Hematopoietic multipotent progenitor cell treated with erythropoietin and hydrocortisone succinate and interleukin-3 and kit ligand, for 6 days (in vitro differentiated cells): ENCODE measurements at places on chromosomes 16 and 17.

- no peak for DNase-seq
These were observed 218.0 kb downstream of the NTN1 start for GRCh38 chr17:9239246-9239792.

DNA sequence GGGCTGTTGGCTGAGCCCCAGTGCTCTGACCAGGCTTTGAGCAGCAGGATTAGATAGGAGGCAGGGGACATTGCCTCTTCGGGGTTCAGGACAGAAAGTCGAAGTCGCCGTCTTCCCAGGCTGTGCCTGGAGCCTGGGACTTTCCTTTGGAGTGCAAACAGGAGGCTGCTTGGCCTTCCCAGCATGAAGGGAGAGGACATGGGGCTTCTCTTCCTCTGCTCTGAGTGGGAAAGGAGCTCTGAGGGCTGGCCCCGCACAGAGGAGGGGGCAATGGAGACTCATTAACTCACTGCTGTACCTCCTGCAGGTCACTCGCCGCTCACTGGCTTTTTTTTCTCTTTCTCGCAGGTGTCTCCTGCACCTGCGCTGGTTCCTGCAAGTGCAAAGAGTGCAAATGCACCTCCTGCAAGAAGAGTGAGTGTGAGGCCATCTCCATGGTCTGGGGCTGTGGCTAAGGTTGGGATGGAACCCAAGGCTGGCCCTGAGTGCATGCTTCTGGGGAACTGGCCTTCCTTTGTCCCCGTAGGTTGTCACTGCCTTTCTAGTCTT is 642 bp downstream of the MT1F start:
- DNase-seq = no peak

- DNase-seq = no peak
These were observed 121.6 kb upstream of the HS3ST4 start for GRCh38 chr16:25570131-25570530.

DNA sequence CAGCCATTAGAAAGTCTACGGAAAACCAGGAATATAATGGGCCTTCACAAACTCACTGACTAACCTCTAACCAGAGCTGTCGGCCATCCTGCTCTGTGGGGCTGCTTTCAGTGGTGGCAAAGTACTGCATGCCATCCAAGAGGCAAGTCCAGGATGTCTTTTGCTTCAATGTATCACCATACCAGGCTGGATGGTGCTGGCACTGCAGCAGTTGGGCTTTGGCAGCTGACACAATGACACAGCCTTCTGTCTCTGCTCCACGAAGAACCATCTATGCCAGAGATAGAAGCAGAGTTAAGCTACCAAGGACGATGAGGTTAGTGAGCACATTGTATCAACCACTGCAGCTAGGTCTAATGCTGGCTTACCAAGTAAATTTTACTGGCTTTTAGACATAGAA is 9.7 kb upstream of the RSKR start:
- DNase-seq = no peak

GRCh38 chr16:20308266-20308665 is 19.0 kb downstream of the GP2 start:
- no peak for DNase-seq

GRCh38 chr17:65994679-65995078 is 197.3 kb downstream of the CEP112 start:
- no peak for DNase-seq

- no peak for DNase-seq
These were observed 22.9 kb downstream of the CHCT1 start for GRCh38 chr17:60445144-60445543.

DNA sequence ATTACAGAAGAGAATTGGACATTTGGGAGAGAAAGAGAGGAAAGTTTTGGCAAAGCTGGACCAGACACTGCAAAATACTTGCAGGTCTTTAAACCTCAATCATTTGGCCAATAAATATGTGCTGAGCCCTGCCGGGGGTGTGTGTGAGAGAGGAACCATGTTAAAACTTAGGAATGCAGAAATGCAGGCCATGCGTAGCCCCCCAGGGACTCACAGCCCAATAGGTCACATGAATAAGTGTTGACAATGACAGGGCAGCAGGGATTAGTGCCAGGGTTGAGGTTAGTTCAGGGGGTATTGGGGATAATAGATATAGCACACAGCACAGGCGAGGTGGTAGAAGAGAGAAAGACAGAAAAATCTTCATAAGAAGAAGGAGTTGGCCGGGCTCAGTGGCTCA is 113.3 kb upstream of the ADAMTS18 start:
- no peak for DNase-seq

DNA sequence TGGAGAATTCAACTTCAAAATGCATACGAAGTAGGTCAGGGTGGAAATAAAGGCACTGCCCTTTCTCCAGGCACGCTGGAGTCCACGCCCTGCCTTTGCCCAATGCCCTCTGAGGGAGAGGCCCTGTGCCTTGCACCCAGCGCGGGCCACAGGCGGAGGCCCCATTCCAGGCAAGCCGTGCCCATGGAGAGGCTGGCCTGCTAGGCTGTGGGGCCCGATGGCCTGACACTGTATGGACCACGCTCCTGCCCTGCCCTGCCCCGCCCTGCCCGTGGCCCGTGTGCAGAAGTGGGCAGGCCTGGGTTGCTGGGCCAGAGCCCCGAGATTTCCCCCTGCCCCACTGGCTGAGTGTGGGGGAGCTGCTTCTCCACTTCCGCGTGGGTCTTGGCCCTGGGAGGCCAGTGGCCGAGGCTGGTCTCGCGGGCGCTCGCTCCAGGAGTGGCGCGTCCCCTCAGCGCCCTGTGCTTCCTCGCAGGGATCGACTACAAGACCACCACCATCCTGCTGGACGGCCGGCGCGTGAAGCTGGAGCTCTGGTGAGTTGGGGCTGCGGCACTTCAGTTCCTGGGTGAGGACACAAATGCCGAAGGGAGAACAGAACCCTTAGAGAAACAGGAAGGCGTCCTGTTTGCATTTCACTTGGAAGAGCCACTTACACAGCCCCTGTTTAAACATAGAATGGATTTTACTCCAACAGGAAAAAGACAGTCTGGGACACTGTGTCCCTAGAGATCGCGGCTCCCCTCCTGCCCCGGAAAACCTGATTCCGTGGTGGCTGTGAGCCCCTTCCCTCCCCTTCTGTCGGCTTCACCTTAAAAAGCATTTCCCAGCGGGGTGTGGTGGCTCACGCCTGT is 13.8 kb upstream of the WFIKKN1 start:
- DNase-seq = no peak

DNA sequence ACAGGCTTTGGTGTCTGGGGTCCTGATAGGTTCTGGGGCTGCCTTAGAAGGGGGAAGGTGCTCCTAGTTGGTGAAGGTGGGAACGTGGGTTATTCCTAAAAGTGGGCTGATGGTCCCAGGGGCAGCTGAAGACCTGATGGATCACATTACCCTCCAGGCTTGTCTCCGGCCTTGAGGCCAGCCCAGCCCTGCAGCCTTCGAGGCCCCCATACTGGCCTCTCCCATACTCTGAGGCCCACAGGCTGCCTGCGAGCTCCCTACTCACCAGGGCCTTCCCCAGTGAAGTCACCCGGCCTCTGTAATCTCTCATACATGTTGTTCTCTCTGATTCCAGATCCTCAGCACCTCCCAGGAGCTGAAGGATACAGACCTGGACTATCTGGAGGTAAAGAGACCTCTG is 2.7 kb downstream of the RNF112 start:
- DNase-seq = no peak
